Stimulated activated CD4-positive, alpha-beta T cell treated with anti-CD3 and anti-CD28 coated beads, Interleukin-1b, Interleukin-23, amount 100 ng/mL, for 1 hour (primary cell): ENCODE measurements at places on chromosomes 3 and 15.

GRCh38 chr15:62549345-62549970 is 384.4 kb upstream of the C2CD4B start:
- no peak for DNase-seq

DNA sequence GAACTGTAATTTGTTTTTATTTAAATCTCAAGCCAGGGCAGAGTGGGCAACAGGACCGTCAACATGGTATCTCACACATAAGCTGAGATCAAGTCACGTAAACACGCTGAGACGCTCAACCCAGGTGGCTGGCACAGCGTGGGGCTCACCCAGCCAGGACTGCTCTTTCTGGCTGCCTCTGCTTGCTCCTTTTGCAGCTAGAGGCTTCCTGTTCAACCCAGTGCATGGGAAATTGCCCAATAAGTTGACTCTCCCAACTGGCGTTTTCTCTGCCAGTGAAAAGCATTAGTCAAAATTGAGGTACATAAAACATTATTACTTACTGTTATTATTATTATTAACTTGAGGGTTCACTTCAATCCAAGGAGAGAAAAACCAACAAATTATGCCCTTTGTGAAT is 398.1 kb downstream of the NR2F2 start:
- DNase-seq, result no peak

GRCh38 chr15:101022306-101022705 is 103.1 kb downstream of the LRRK1 start:
- DNase-seq, result no peak

DNA sequence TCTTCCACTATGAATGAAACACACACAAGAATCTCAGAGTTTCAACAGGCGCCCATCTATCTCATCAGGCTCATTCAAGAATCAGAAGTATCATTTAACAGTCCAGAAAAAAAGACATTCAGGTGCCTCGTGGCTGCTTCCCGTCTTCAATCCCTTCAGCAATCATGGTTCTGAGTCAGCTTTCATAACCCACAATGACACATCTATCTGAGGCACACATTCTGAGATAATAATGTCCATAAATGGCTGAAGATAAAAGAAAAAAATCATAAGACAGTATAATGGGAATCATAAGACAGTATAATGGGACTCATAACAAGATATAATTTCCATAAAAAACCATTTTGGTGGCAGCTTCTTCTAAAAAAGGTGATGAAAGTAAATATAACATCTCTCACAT is 52.4 kb downstream of the TNIK start:
- DNase-seq, result no peak

- DNase-seq, result no peak
Measured at GRCh38 chr3:113286524-113286923, 75.2 kb downstream of the BOC start.

DNA sequence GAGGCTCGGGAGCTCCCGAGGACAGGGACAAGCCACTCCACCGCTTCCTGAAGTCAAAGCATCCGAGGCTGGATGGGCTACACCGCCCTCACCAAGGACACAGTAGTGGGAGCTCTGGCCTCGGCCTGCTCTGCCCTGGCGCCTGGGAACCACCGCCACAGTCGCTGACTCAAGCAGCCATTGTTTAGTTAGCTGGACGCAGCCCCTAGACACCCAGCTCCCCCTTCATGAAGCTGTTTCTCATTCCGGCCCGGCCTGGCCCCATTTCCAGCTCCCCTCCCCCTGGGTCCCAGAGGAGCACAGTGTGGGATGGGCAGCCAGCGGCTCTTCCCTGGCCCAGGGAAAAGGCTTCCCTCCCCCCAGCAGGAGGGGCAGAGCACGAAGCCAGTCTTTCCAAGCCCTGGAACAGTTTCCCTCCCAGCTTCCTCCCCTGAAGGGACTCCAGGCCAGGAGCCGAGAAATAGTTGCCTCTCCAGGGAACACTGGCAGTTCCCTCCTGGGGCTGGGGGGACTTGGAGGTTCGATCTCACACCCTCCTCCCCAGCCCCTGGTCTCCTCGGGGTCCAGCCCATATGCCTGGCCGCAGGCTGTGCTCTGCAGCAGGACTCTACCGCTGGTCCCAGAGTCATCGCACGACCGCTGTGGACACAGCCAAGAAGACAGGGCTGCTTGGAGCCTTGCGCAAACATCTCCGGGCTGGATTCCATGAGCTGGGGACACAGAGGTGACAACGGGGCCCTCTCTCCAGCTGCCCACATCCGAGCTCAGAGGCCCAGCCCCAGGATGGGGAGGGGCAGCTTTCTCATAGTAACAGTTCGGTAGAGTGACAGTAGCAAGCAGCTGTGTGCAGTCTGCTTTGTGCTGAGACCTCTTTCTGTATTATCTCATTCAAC is 10.0 kb downstream of the PLXND1 start:
- no peak for DNase-seq

GRCh38 chr3:177602601-177603147 is 405.4 kb upstream of the TBL1XR1 start:
- DNase-seq, result no peak

DNA sequence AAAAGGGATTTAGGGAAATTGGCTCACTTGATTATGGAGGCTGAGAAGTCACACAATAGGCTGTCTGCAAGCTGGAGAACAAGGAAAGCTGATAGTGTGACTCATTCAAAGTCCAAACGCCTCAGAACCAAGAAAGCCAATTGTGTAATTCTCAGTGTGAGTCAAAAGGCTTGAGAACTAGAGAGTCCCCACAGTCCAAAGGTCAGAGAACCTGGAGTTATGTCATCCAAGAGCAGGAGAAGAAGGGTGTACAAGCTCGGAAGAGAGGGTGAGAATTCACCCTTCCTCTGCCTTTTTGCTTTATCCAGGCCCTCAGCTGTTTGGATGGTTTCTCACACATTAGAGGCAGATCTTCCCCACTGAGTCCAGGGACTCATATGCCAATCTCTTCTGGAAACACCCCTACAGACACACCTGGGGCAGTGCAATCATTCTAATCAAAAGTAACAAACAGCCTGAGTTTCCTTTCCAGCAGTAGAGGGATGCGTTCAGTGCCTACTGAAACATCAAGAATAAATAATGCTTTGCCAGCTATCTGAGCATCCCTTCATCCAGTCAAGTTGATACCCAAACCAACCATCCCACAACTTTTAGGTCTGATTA is 271.5 kb downstream of the SATB1 start:
- no peak for DNase-seq

- no peak for DNase-seq
Measured at GRCh38 chr15:70303981-70304380, 206.3 kb upstream of the TLE3 start.

DNA sequence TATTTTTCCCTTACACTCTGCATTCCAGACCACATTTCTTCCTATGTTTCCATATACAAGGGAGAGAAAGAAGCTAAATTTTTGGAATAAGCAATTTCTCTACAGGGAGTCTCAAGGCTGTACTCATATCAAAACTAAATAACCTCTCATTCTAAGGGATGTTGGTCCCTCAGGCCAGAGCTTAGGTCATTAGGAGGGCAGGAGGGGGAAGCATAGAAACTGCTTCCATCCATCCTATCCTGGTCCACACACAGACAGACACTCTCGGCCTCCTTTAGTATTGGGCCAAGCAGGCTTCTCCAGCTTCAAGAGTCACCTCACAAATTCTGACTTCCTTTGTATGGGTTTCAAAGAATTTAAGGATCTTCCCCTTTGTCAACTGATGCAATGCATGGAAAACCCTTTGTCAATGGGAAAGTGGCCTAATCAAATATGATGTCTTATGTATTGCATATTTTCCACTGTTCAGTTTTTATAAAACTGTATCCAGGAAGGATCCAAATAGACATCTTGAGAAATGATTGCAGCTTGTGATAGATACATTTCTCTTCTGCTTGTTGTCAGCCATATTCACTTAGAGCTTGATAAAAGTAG is 140.7 kb upstream of the RARB start:
- no peak for DNase-seq

DNA sequence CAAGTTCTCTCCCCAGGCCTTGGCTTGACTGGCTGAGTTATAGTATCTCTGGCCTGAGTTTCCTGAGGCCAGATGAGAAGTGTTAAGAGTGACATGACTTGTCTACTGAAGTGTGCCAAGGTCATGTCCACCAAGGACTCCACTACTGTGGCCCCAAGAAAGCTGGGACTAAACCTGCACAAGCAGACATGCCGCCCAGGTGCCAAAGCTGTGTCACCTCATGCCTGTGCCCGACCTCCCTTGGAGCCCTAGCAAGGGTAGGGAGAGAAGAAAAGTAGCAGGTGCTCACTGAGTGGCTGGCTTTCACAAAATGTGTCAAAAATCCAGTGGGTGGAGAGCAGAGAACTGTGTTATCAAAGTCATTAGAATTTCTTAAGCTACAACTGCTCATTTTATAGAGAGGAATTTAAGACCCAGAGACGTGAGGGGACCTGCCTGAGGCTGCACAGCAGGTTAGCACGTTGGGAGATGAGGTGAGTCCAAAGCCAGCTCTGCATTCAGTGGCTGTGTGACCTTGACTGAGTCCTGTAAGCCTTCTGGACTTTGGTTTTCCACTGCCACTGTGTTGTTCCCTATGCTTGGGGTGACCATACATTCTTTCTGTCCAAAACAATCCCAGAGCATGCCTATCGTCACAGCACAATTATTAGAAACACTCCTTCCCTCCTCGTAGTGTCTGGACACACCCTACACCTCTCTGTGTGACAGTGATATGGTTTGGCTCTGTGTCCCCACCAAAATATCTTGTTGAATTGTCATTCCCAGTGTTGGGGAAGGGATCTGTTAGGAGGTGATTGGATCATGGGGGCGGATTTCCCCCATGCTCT is 5.0 kb upstream of the LYSMD4 start:
- no peak for DNase-seq

GRCh38 chr15:84764989-84765388 is 16.6 kb downstream of the ZNF592 start:
- no peak for DNase-seq
